Sigmoid colon (tissue), 7 donors: ENCODE measurements at places on chromosomes 3 and 15.

- peak; percentile 82 for DNase-seq
Measured at GRCh38 chr3:57983734-57984518, 24.3 kb upstream of the FLNB start.

DNA sequence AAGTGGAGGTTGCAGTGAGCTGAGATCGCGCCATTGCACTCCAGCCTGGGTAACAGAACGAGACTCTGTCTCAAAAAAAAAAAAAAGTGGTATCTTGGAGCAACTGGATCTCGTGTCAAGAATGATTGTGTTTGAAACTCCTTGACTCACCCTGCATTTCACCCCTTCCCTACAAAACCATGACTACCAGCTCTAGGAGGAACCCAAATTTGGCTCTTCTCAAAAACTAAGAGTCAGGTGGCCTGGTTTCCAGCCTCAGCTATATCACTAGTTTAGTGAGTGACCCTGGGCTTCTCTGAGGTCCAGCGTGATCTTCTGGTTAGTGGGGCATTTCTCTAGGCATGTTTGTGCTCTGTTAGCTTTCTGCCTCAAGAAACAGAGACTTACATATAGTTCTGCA, 222.1 kb downstream of the FAM43A start:
- no peak for DNase-seq

- DNase-seq: no peak
Measured at GRCh38 chr3:54341811-54342210, 219.5 kb downstream of the CACNA2D3 start.

DNA sequence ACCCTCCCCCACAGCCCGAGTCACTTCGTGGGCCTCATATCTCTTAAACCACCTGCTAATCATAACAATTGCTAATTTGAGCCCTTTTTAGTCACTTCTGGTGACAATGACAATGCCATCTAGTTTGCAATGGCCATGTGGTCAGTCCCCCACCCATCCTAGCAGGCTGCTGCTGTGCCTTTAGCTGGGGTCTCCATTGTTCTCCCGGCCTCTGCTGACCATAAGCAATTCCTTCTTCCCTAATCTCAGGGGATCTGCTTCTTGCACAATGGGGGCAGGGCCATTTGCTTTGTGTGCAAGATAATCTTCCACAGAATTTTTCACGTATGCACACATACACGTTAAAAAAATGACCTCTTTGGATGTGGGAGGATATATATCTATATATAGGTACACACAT, 406.1 kb upstream of the ONECUT1 start:
- no peak for DNase-seq

DNA sequence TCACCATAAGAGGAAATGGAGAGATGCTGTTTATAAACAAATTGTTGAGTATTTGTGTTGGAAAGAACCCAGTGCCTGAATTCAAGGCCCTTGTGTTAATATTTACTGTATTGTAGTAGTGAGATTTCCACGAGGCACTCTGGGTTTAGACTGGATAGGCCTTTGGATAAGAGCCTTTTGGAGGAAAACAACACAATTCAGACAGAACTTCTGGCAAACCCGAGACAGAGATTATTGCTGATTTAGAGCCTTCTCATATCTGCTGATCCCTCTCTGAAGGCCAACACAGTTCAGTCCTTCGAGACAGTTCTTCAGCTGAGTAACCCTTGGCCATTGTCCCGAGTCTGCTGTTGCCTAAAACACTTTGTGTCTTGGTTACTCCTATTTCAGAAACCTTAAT, 55.7 kb downstream of the LMCD1 start:
- DNase-seq: peak; percentile 75

GRCh38 chr15:81547521-81548132, 173.6 kb upstream of the TMC3 start:
- DNase-seq: no peak

DNA sequence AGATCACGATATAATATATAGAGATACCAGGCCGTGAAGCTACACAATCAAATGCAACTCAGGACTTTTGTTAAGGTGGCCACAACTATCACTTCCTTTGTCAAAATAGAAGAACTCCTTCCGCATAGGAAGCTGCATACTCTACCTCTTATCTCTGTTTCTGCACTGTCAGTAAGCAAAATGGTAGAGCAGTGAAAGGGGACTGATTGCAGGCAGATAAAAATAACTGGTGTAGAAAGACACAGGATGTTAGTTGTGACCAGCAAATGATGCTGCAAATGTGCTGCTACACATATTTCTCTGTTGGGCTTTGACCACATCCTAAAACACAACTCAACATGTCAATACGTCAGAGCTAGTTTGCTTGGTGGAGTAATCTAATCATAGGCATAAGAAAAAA, 16.3 kb upstream of the TRAT1 start:
- no peak for DNase-seq

DNA sequence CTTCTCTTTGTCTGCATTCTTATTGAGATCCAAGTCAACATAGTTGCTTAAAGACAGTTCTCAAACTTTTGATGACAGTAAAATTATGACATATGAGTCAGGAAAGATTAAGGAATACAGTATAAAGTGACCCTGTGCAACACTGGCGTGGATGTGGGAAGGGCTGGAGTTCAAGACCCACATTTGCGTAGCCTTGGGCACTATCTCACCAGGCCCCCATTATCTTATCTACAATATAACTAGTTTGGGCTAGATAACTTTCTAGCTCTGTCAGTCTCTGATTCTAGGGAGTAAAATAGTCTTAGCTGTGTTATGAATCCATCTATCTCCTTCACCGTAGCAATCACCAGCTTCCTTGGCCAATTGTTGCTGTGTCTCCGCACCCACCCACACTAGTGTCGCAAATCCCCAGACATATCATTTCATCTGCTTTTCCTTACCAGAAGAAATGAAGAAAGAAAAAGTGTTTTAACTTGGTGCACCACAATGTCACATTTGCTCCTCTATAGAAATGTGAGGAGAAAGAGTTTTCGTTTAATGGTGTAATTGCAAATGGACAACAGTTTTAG, 14.9 kb upstream of the TM4SF4 start:
- DNase-seq: no peak

DNA sequence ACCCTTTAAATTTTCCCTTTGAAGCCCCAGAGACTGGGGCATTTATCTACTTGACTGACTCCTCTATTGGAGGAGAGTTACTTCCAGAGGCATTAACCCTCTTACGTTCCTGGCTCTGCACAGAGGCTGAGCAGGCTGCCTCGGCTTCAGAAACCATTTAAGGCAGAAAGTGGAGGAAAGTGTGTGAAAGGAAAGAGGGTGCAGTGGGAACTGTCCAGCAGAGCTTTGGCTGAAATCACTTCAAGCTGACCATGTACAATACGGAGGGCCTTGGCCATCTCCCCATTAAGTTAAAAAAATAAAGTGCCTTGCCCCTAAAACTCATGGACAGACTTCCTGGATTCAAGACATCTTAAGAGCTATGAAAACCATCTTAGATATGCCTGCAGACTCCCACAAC, 238.7 kb downstream of the SV2B start:
- no peak for DNase-seq

DNA sequence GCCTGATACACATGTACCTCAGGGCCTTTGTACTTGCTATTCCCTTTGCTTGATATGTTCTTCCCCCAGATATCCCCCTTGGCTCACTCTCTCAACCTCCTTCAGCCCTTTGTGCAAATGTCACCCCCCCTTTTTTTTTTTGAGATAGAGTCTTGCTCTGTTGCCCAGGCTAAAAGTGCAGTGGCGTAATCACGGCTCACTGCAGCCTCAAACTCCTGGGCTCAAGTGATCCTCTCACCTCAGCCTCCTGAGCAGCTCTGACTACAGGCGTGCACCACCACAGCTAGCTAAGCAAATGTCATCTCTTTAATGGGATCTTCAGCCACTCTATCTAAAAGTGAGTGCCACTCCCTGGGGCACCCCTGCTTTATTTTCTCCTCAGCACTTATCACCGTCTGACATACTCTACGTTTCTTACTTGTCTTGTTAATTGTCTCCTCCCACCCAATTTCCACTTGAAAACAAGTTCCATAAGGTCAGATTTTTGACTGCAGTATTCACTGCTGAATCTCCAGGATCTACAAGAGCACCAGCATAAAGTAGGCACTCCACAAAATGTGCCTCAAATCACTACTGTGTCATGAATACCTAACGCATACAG, 14.6 kb downstream of the IP6K2 start:
- DNase-seq: no peak

DNA sequence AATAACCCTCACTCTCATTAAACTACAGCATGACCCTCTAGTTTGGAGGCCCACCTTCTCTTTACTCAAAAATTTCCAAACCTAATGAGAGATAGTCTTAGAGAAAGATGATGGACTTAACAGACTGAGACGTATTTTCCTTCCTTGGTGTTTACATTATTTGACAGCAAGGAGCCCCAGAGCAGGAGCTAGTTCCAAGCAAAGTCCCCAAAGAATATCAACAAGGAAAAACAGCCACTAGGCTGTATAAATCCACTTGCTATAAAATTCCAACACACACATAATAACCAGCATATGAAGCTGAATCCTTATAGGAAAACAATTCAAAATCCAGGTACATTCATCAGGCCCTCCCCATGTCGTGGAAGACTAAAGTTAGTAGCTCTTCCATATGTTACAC, 660.0 kb downstream of the FHIT start:
- DNase-seq: no peak

DNA sequence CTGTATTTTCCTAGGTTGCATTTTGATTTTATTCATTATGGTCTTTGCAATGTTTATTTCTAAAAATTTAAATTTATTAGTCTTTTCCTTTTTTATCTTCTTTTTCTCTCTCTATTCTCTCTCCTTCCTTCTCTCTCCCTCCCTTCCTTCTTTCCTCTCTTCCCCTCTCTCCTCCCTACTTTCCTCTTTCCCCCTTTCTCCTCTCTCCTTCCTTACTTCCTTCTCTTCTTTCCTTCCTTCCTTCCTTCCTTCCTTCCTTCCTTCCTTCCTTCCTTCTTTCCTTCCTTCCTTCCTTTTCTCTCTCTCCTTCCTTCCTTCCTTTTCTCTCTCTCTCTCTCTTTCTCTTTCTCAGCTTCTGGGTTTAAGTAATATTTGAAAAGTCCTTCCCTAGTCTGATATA, 72.8 kb upstream of the RASGRF1 start:
- DNase-seq: no peak

DNA sequence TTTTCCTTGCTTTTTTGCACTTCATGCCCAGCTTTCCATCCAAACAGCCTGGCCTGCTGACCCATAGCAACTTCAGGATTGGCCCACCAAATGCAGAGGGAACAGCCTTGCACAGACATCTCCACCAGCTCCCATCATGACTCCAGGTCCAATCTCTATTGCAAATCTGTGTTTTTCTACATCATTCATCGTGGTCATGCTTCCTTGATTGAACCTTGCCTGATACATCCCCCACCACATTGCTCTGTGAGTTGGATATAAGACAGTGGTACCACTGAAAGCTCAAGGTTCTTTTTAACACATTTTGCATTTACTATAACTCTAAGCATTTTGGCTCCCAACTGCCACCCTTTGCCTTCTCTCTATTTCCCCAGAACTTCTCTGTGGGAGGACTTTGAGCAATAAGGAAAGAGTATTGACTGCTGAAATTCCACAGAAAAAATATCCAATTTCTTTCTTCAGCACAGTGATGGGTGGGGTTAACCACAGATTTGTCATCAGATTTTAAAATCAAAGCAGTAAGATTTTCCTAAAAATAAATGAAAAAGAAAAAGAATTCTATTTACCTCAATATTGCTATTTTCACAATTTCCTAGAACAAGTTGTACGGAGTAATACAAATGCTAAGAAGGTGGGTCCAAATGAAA, 114.6 kb upstream of the GALNT15 start:
- no peak for DNase-seq

GRCh38 chr3:15601399-15602145, at the start of the genes BTD and HACL1:
Gene BTD (plus strand): TSS chr3:15601745. CDS start chr3:15635440, 33,695 bp downstream.
Gene HACL1 (minus strand): TSS chr3:15601569. CDS start chr3:15601463, 106 bp downstream.
- peak; percentile 99 for DNase-seq

GRCh38 chr3:9976721-9977709, 9.6 kb downstream of the EMC3 start:
- peak; percentile 95 for DNase-seq

DNA sequence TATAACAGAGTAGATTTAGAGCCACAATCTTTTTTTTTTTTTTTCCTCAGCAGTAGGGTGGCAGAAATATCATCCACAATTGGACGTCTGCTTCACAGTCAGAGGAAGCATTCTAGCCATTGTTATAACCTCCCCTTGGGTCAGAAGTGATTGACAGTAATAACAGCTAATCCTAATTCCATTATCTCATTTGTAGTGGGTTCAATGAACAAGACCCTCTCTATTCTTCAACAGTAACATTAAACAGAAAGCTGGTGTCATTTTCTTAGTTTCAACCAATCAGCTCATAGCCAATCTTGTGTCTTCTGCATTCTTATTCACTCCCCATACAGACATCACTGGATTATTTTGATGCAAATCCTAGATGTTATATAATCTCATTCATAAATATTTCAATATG, 44.6 kb downstream of the QTRT2 start:
- no peak for DNase-seq

- no peak for DNase-seq
Measured at GRCh38 chr3:43161684-43162229, 55.9 kb upstream of the POMGNT2 start.

GRCh38 chr3:130779486-130779885, 32.9 kb upstream of the PIK3R4 start:
- no peak for DNase-seq

DNA sequence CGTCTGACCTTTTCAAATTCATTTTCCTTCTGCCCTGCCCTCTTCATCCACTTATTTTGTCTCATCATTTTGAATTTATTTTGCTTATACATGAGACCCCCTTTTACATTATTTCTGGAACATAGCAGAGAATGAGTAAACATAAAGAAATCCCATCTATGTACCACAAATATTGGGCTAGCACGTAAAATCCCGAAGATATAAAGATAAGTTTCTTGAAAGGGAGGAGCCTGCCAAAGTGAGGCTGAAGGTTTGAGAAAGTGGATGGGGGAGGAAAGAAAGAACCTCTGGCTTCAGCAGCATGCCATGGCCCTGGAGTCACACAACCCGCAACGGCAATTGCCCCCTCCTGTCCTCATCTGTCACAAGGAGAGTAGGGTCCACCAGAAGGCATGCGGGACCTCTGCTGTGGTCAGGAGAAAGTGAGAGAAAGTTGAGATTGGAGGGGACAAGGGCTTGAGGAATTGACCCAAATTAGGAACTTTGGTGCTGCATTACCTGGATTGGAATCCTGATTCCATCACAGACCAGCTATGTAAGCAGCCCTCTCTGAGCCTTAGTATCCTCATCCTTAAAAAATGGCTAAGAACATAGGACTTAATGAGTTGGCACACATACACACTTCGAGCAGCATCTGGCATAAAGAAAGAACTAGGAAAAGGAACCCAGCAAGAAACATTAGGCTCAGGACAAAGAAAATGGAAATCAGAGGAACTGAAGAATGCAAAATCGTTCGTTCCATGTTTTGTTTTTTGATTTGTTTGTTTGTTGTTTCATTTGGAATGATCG, 53.7 kb upstream of the GYG1 start:
- DNase-seq: no peak

- DNase-seq: no peak
Measured at GRCh38 chr3:115099986-115100571, 47.0 kb downstream of the ZBTB20 start.
